ENCODE measurements at places on chromosomes 4 and X. TPM values are rescaled to one million over a fixed set of nuclear protein-coding genes. Genes with fewer than 3 reads are reported as not detected.

Gene MID1
- 0.28 TPM for total RNA-seq

Gene L1CAM
- 0.16 TPM for total RNA-seq

Gene EGF
- not detected for total RNA-seq

Gene RASSF6
- total RNA-seq = not detected

Gene UCHL1
- total RNA-seq = 6.2 TPM

DNA sequence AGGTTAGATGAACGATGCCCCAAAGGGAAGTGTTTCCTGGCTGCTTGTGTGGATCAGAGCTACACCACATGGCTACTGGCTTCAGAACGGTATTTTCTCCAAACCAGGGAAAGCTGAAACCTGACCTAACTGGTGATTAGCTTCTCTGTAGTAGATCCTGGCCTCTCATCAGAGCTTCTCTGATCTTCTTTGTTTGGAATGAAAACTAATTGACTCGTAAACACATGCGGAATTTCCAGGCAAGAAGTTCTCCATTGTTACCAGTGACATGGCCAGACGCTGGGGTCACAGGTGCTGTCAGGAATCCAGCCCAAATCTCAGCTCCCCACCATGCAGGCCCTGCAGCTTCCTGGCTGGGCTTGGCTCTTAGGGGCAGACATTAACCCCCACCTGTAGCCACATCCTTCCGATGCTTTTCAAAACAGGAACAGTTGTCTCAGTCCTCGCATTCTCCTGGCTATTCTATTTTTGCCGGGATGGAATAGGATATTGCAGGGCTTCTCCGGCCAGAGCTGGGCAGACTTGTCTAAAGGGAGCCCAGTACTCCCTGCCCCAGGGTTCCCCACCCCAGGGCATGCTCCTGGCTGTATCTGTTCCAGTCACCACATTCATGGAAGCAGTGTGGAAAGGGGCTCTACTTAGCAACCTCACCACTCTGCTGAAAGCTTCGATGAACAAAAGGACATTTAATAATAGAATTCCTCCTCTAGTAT is 305.4 kb upstream of the F9 start:
- no peak for DNase-seq
- no peaks in the 10 kb centered on the region for H3K27me3 ChIP-seq

DNA sequence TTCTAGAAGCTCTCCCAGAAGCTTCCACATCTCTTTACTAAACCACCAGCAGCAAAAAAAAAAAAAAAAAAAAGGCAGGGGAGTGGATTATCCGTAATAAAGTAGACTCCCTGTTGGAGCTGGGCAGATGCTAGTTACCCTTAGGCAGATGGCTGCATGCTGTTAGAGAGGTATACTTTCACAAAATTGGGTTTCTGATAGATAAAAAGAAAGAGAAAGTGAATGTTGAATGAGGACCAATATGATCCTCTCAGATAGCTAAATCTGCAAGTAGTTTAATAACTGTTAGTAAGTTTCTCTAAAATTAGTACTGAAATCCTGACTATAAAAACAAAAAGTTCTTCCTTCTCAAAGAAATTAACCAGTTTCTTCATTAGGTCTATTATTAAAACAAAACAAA is 195.4 kb downstream of the ANAPC10 start:
- H3K4me1 ChIP-seq = no peaks in the 10 kb centered on the region
- H3K27me3 ChIP-seq = no peaks in the 10 kb centered on the region
- peaks cover 1% of the 10 kb centered on the region for H3K36me3 ChIP-seq
- H3K4me3 ChIP-seq = no peak overlapping the region
- no peak overlapping the region for H3K27ac ChIP-seq

DNA sequence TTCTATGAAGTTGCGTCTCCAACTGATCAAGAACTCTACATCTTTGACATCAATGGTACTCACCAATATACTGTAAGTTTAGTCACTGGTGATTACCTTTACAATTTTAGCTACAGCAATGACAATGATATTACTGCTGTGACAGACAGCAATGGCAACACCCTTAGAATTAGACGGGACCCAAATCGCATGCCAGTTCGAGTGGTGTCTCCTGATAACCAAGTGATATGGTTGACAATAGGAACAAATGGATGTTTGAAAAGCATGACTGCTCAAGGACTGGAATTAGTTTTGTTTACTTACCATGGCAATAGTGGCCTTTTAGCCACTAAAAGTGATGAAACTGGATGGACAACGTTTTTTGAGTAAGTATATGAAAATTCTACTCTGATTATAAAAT is 162.3 kb downstream of the DCTD start:
- no peaks in the 10 kb centered on the region for H3K4me1 ChIP-seq
- no peak for DNase-seq
- H3K36me3 ChIP-seq = no peaks in the 10 kb centered on the region
- H3K27ac ChIP-seq = no peak overlapping the region
- H3K27me3 ChIP-seq = peaks cover 4% of the 10 kb centered on the region
- H3K4me3 ChIP-seq = no peak overlapping the region

- H3K27me3 ChIP-seq = peaks cover 6% of the 10 kb centered on the region
- H3K4me1 ChIP-seq = no peaks in the 10 kb centered on the region
- DNase-seq = no peak
- no peaks in the 10 kb centered on the region for H3K36me3 ChIP-seq
- no peak overlapping the region for H3K27ac ChIP-seq
Observed at GRCh38 chr4:87274327-87274726, 48.4 kb downstream of the HSD17B13 start.

GRCh38 chr4:20676501-20677197 is 23.6 kb upstream of the PACRGL start:
- no peak overlapping the region for H3K4me3 ChIP-seq
- no peaks in the 10 kb centered on the region for H3K36me3 ChIP-seq
- no peaks in the 10 kb centered on the region for H3K4me1 ChIP-seq

DNA sequence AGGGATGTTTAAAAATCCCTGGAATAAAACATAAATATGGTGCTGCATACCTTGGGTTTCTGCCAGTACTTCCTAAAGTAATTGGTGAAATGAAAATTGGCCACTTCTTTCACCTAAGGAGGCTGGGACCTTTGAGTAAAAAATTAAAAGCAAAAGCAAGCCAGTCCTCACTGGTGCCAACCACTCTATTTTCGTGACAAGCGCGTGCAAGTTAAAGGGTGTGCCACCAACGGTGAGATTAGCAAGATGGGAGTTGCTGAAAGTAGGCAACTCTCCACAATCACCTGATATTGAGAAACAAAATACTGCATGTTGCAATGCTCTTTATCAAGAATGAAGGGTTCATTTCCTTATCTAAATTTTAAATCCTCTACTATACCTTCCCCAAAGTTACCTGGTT is 19.7 kb upstream of the RTL9 start:
- H3K4me1 ChIP-seq = peaks cover 9% of the 10 kb centered on the region
- DNase-seq = no peak
- no peak overlapping the region for H3K27ac ChIP-seq
- H3K27me3 ChIP-seq = peaks cover 7% of the 10 kb centered on the region
- no peak overlapping the region for H3K4me3 ChIP-seq

- H3K4me1 ChIP-seq = no peaks in the 10 kb centered on the region
- no peaks in the 10 kb centered on the region for H3K27me3 ChIP-seq
- no peak overlapping the region for H3K4me3 ChIP-seq
- no peak overlapping the region for H3K27ac ChIP-seq
Observed at GRCh38 chr4:5517372-5517771, 191.0 kb downstream of the EVC2 start.

- H3K27me3 ChIP-seq = no peaks in the 10 kb centered on the region
- H3K27ac ChIP-seq = no peak overlapping the region
- H3K4me1 ChIP-seq = peaks cover 2% of the 10 kb centered on the region
- DNase-seq = no peak
- no peak overlapping the region for H3K4me3 ChIP-seq
Observed at GRCh38 chr4:100428051-100428450, 89.8 kb downstream of the EMCN start.

GRCh38 chr4:142777045-142777743 is 68.9 kb downstream of the INPP4B start:
- H3K36me3 ChIP-seq = no peaks in the 10 kb centered on the region
- H3K4me3 ChIP-seq = no peak overlapping the region
- H3K27ac ChIP-seq = no peak overlapping the region
- DNase-seq = no peak
- no peaks in the 10 kb centered on the region for H3K4me1 ChIP-seq

DNA sequence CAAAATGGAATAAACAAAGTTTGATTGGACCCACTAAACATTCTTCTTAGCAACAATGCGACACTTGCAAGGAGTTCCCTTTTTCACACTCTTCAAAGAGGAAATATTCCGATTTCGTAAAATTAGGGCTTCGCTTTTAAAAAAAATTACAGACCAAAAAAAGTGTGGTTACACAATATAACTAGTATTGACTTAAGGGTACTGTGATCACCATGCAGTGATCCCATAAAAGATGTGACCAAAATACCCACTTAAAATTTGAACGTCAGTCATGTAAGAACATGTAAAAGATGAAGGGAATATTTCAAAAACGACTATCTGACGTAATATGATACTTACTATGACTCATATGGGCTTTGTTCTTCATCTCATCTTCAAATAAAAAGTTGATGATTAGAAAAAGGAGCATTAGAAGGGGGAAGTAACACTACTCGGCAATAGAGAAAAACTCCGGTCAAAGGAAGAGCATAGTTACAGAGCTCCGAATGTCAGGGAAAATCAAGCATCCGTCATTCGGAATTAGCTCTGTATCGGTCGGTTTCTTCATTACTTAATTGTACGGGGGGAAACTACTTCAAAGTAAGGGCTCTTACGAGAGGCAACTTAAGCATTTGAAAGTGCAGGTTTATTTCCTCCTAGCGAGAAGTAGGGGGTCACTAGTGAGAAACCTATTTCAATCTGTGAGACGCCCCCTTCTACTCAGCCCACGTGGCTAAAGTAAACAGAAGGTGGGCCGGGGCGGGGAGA is 1.3 kb upstream of the TET2 start:
- H3K4me1 ChIP-seq = peaks cover 32% of the 10 kb centered on the region
- H3K27me3 ChIP-seq = no peaks in the 10 kb centered on the region
- no peak for DNase-seq
- peak overlapping the region; percentile 97 for H3K27ac ChIP-seq

GRCh38 chr4:74402692-74403456 is 37.9 kb downstream of the EREG start:
- no peak overlapping the region for H3K4me3 ChIP-seq
- H3K4me1 ChIP-seq = peaks cover 5% of the 10 kb centered on the region
- no peak for DNase-seq
- H3K36me3 ChIP-seq = no peaks in the 10 kb centered on the region
